Upper lobe of right lung (tissue), 1 donor: ENCODE measurements at places on chromosomes 7 and 10.

GRCh38 chr7:2681929-2682799 is 5.8 kb upstream of the AMZ1 start:
- DNase-seq: no peak

GRCh38 chr7:77157446-77157845 is 35.0 kb downstream of the CCDC146 start:
- no peak for DNase-seq

- DNase-seq: no peak
These were observed 66.7 kb downstream of the TES start for GRCh38 chr7:116277070-116277469.

GRCh38 chr10:132245056-132245455 is 58.3 kb downstream of the DPYSL4 start:
- DNase-seq: no peak

GRCh38 chr10:115129752-115130151 is 36.6 kb downstream of the ATRNL1 start:
- no peak for DNase-seq

DNA sequence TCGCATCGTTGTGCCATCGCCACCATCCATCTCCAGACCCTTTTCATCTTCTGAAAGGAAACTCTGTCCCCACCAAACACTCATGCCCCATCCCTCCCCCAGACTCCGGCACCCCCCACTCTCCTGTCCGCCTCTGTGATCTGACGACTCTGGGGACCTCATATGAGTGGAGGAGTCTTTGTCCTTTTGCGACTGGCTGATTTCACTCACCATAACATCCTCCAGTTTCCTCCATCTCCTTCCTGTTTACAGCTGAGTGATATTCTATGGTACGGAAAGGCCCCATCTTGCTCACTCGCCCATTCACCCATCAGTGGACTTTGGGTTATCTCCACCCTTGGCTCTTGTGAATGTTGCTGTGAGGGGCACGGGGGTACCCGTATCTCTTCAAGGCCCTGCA is 11.8 kb upstream of the INSIG1 start:
- DNase-seq: no peak

DNA sequence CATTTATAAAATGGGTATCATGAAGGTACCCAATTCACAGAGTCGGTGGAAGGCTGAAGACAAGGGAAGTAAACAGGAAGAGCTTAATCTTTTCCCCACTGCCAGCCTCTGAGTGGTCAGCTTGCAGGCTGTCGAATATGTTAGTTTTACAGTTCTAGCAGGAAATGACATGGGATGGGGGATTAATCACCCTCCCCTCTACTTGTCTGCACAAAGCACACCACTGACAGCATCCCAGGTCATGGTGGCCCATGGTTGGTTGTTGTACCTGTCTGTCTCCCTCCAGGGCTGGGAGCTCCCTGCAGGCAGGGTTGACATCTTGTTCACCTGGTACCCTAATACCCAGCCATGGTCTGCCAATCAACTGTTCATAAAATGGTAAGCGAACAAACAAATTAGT is 55.6 kb downstream of the GRB10 start:
- no peak for DNase-seq

GRCh38 chr7:50228148-50228547 is 76.4 kb upstream of the IKZF1 start:
- DNase-seq: no peak

DNA sequence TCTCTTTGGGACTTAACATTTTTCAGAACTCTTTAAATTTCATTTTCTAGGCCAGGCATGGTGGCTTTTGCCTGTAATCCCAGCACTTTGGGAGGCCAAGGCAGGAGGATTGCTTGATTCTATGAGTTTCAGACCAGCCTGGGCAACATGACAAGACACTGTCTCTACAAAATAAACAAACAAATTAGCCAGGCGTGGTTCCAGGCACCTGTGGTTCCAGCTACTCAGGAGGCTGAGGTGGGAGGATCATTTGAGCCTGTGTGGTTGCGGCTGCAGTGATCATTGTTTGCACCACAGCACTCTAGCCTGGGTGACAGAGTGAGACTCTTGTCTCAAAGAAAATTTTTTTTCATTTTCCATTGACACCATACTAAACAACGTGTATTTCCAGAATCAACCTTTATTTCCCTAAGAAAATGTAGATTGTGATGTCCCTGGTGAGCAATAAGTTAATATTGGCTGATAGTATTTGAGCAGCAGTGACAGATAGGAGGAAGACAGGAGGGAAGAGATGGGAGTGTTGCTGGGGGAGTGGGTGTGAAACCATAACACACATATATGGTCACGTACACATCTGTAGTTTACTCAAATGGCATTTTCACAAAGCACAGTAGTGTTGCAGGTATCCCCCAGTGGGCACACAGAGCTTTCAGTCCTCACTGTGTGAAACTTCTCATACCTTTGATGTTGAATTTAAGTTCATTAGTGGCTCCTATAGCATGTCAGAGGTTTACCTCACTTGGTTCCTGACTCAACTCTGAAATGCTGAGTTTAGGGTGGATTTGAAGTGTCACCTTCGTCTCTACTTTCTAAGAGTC is 205.6 kb downstream of the AUTS2 start:
- no peak for DNase-seq

DNA sequence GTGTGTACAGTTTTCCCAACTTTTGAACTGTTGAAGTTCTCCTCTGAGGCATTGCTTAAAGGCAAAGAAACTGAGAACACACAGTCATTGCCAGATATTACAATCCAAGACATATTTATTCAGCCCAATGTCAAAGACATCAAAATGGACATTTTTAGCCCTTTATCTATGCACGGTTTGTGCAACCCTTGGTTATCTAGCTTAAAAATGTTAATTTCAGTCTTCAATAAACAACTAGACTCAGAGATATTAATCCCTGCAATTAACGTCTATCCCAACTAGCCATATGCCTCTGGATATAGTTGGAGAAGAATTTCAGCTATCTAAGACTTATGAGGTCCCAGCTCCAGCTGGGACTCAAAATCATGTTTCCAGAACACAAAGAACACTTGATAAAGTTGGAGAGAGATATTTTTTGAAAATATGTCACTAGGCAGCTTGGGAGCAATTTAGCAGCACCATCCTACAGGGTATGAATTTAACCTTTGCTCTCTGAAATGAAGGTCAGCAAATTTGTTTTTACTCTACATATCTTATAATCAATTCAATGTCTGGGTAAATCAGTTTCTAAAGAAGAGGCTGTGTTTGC is 357.0 kb downstream of the RNLS start:
- DNase-seq: no peak

DNA sequence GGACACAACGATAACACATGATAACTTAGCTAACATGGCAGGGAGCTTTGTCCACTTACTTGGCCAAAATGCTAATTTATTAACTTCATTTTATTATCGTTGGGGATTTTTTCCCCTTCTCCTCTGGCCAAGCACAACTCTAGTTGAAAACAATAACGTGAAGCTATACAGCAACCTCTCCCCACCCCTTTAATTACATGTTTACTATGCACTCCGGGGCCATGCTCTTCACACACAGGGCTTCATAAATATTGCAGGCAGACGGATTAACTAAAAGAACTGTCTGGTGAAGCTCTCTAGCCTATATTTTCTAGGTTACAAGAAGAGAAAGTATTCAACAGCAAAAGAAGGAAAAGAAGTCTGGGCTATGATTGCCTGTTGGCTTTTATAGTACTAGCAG is 51.7 kb downstream of the XRCC2 start:
- no peak for DNase-seq

DNA sequence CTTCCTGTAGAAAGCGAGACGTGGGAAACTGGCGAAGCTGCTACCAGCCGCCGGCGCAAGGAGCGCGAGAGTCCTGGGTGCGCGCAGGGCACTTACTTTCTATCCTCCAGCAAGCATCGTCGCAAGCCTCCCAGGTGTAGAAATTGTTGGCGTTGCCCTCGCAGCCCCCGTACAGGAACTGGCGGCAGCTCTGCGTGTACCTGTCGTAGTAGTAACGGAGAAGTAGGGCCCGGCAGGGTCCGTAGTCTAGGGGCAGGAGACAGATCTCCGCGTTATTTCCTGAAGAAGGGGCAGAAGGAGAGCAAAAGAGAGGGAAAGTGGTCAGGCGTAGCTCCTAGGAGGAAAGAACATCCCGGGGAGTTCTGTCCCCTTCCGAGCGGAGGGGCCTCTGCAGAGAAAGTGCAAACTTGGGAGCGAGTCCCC is 501 bp downstream of the TFPI2 start:
- DNase-seq: peak; percentile 64

GRCh38 chr10:78745441-78745840 is 323.3 kb upstream of the ZMIZ1 start:
- DNase-seq: no peak

DNA sequence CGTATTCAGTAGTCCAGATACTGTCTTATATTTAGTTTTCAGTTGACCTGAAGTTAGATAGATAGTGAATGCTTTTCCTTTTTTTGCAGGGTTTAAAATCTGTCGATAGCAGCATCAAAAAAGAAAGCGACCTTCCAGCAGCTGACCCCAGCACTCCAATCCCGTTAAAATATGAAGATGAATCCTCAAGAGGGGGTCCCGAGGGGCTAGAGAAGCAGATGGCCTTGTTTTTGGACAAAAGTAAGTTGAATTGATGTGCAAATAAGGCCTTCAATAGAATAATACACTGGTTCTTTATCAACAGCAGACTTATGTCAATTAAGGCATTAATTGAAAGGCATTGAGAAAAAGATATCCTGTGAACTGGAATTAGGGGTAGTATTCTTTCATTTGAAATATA is 18.7 kb downstream of the EDRF1 start:
- DNase-seq: no peak

GRCh38 chr10:95517536-95518454 is 43.4 kb downstream of the SORBS1 start:
- no peak for DNase-seq

GRCh38 chr7:140176811-140177702 is at the start of gene KDM7A:
Gene KDM7A, minus strand, starts transcription at chr7:140176983. Its CDS starts 46 bp downstream, at chr7:140176937.
- DNase-seq: peak; percentile 97

GRCh38 chr10:124086787-124087671 is 6.4 kb downstream of the CHST15 start:
- no peak for DNase-seq

DNA sequence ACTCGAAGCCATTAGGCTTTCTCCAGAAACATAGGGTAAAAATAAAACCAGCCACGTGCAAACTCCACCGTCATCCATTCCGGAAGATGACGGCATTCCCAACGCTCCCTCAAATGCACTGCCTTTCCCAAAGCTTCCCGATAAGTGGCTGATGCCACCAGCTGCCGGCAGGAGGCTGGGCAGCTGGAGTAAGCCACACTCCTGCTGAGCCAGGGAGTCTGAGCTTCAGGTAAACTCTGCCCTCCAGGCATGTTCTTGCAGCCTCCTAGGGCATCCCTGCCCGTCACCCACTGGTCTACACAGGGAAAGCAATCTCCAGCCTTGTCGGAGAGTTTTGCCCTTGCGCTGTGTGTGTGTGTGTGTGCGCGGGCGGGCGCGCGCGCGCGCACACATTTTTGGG is 40.5 kb upstream of the TMEM273 start:
- DNase-seq: no peak

- DNase-seq: no peak
These were observed 11.5 kb upstream of the SH2B2 start for GRCh38 chr7:102275123-102275703.

- peak; percentile 80 for DNase-seq
These were observed 91.2 kb upstream of the INSIG1 start for GRCh38 chr7:155206318-155207020.

DNA sequence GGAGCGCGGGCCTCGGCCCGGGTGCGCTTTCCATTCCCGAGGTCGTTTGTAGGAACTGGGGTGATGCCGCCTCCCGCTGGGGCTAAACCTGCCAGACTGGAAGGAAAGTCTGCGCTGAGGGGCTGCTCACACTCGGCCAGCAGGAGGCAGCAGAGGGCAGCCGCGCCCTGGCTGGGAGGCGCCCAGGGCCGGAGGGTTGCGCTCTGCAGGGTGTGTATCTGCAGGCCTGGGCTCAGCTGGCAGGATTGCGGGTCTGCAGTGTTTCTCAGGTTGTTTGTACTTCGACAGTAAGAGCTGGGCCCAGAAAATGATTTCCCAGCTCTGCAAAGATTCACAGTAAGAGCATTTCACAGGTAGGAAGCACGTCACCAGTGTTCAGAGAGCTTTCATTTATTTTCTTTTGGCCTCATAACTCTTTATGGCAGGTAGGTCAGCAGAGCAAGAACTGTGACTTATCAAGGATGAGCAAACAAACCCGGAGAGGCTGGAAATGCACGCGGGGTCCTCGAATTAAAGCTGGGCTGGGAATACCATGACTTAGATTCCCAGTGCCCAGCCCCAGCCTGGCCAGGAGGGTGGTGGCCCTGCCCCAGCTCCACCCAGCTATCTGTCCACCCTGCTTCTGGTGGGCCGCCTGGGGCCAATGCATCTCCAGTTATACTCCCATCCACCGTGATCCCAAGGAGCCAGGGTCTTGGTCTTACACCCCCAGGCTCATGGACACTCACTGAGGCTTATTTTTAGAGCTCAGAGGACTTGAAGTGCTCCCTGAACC is 15.2 kb upstream of the PPP2R2D start:
- peak; percentile 91 for DNase-seq

- no peak for DNase-seq
These were observed 18.8 kb downstream of the ANXA11 start for GRCh38 chr10:80186364-80187012.

GRCh38 chr10:132193907-132194552 is 7.3 kb downstream of the DPYSL4 start:
- DNase-seq: no peak

DNA sequence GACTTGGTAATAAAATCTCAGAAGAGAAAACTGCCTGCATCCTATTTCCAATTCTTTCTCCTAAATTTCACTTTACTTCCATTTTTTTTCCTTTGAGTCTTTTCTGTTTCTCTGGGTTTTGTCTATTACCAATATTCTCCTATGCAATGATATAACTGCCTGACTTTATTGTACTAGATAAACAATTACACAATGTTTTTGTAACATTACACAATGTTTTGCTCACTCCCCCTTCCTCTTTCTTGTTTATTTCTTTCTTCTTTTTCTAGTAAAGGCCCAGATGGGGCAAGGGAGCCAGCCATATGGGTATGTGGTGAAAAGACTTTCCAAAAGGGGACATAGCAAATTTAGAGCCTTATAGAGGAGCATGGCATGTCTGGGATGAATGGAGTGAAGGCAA is 278.7 kb upstream of the PHYHIPL start:
- no peak for DNase-seq

DNA sequence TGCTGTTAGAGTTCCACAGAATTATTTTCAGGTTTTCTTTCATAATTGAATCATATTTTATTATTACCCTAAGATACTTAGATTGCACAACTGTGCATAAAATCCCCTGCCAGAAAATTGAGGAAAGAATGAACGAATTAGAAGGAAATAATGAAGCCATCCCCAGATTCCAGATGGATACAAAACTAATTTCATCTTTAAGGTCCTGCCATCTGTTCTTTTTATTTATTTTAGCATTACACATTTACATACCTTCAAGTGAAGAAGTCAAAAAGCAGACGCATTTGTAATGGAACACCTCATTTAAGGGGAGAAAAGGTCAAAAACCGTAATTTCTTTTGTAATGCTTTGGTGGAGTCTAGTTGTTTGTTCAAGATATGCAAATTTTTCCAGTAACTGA is 77.0 kb upstream of the LRRTM3 start:
- no peak for DNase-seq
